ENCODE measurements at places on chromosomes 6 and 20. TPM values are rescaled to one million over a fixed set of nuclear protein-coding genes. Genes with fewer than 3 reads are reported as not detected.

Gene ACAT2
- total RNA-seq, result 4.9 TPM

DNA sequence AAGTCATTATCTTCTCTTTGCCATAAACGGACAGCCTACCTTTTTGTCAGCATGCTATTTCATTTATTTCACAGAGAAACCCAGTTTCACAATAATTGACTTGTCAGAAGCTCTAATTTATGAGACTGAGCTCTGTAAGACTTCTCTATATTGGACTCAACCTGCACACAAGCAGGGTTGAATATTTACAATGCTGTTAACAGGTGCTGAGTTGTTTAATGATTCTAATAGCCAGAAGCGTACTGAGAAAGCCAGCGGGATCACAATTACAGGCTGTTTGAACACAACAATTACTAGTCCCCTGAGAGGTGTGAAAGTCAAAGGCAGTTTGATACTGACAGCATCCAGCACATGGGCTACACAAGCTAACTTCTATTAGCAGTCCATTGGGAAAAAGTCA is 128.2 kb upstream of the SIM1 start:
- no peak for DNase-seq

DNA sequence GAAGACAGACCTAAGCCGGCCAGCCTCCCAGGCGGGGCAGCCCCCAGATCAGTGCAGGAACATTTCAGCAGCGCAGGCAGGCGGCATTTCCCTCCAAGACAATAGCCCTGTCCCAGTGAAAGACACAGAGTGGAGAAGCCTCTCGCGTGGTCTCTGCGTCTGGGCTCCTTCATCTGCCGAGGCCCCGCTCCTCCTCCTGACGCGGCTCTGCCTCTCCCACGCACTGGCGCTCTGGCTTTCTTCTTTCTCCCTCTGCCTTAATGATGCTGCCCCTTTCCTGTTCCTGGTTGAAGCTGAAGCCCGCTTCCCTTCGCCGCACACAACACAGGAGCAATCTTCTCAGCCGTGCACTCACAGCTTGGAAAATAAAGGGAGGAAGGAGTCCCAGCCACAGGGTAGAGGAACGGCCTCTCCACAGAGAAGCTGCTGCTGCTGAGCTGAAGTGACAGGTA is 347.5 kb downstream of the CDH4 start:
- no peak for DNase-seq

Gene CST5
- not detected for total RNA-seq

GRCh38 chr6:133889557-133890403 is 867 bp downstream of the TCF21 start:
- DNase-seq, result peak; percentile 80

DNA sequence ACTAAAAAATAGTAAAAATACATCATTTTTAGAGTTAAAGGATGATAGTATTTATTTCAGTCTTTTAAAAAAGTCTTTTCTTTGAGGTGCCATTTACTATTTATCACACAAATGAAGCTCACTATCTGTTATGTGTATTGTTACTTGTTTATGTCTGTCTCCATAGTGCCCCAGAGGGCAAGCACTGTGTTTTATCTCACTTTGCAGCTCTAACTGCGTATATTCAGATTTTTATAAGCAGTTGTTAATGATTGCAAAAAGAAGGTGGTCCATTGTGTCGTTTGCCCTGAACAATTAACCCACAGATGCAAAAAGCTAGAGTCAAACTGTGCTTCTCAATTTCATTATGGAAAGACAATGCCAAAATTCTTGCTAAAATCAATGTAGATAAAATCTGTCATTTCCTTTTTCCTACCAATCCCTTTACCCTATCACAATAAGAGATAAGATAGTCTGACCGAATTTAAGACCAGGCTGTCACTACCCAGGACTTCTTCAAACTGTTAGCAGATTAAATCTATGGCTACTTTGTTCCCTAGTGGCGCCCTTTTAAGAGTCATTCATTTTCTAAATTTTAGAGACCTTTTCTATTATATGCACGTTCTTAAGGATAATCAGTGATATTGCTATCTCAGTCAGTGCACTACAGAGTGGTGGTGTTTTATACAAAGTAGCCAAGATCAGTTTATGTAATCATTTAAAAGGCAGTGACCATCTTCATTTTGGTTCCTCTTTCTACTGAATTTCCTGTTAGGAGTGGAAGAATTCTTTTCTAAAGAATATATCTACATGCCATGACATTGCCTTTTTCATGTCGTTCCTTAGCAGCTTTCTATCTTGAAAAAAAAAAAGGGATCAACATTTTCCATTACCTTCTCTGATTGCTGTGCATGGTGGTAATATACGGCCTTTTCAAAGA is 133.1 kb upstream of the PRDM1 start:
- DNase-seq, result no peak

Gene KCNS1
- total RNA-seq, result 0.46 TPM

GRCh38 chr20:17889226-17889625 is 79.4 kb downstream of the SNX5 start:
- DNase-seq, result no peak

DNA sequence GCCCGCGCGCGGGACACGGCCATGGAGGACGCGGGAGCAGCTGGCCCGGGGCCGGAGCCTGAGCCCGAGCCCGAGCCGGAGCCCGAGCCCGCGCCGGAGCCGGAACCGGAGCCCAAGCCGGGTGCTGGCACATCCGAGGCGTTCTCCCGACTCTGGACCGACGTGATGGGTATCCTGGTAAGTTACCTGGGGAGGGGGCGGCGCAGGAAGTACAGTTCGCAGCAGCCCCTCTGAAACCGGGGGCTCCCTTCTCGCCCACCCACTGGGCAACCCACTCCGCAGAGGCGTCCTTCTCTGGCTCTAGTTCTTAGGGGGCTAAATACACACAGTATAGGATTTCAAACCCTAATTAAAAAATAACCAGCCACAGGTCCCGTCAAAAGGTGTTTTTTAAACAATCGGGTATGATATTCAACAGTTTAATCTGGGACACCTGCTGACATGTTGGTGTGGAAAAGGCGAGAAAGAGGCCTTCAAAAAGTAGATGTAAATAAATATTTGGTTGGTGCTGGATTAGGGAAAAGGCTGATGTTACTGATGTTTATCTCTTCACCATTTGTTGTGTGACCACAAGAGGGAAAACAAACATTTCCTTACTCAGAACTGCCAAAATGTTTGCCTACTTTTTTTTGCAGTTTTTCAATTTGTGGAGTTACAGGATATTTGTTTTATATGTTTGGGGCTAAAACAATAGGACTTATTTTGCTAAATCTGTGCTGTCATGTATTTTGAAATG is 577 bp downstream of the SASH1 start:
- DNase-seq, result peak; percentile 81

DNA sequence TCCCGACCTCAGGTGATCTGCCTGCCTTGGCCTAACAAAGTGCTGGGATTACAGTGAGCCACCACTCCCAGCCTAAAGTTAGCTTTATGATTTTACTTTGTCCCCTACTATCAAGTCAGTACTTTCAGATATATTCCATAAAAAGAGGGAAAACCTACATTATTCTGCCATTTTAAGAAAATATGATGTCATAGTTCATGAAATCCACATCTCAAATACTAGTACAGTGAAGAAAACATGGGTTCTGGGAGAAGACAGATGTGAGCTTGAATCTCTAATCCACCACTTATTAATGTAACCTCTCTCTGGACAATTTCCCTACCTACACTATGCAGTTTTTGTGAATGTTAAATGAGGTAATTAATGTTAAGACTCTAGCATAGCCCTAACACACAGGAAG is 74.5 kb downstream of the PDE10A start:
- DNase-seq, result no peak

GRCh38 chr6:128519132-128519930 is 1.1 kb downstream of the PTPRK start:
- peak; percentile 40 for DNase-seq

Gene KIFC1
- 1.1 TPM for total RNA-seq

Gene DEFB128
- total RNA-seq, result not detected

DNA sequence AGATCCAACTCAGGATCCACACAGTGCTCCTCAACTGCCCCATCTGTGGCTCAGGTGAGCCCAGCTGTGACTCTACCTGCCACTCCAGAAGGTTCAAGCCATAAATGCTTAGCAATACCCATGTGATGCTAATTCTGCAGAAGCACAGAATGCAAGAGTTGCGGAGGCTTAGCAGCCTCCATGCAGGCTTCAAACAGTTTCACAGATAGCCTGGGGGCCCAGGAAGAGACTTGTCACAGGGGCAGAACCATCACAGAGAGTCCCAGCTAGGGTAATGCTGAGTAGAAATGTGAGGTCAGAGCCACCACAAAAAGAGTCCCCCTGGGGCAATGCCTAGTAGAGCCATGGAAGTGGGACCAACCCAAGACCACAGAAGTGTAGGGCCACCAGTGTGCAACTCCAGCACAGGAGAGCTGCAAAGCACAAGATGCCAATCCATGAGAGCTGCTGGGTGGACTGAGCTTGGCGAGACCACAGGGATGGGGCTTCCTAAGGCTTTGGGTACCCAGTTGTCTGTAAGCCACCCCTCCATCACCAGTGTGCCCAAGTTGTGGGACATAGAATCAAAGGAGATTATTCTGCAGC is 283.9 kb downstream of the UBE3D start:
- DNase-seq, result no peak

- no peak for DNase-seq
These were observed 66.4 kb downstream of the ANKS1A start for GRCh38 chr6:34955442-34955841.

Gene TBXT
- total RNA-seq, result not detected

DNA sequence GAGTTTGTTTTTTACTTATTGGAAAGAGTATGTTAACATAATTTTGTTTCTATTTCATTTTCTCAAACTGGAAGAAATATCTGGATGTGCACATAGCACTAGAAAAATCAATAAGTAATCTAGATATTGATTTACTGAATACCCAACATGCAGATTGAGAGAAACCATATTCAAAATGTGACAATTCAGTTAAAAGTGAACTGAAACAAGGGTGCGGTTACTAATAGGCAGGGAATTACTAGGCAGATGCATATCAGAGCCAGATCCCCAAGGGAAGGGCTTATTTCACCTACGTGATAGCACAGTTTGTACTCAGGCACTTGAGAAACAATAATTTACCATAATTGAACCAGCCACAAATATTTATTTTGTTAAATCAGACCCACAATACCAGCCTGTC is 493.1 kb upstream of the FLRT3 start:
- DNase-seq, result no peak

DNA sequence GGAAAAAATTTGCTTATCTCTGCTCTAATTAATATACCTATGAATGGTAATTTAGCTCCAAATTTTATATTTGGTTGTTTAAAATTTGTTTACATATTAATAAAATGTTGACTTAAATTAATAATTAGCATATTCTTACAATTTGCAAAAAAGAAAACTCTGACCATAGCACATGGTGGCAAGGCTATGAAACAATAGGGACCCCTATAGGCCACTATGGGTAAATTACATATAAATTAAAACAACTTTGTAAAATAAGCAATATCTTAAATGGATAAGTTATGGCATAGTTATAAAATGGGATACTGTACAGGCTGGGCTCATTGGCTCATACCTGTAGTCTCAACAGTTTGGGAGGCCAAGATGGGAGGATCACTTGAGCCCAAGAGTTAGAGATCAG is 76.0 kb downstream of the MKKS start:
- DNase-seq, result no peak

GRCh38 chr6:165890404-165890735 is 227.3 kb upstream of the PDE10A start:
- DNase-seq, result no peak

GRCh38 chr6:129006724-129007514 is 124.0 kb downstream of the LAMA2 start:
- DNase-seq, result no peak

DNA sequence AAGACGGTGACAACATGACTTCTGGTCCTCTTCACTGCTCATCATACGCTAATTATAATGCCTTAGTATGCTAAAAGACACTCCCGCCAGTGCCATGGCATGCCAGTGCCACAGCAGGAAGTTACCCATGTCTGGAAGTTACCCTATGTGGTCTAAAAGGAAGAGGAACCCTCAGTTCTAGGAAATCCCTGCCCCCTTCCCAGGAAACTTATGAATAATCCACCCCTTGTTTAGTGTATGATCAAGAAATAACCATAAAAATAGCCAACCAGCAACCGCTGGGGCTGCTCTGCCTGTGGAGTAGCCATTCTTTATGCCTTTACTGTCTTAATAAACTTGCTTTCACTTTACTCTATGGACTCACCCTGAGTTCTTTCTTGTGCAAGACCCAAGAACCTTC is 15.8 kb upstream of the SERPINB9 start:
- no peak for DNase-seq

Gene PPIL6
- total RNA-seq, result 3.7 TPM

Gene TNFRSF21
- total RNA-seq, result 4.5 TPM

GRCh38 chr6:108921547-108922361 is 73.5 kb downstream of the ARMC2 start:
- no peak for DNase-seq

Gene TTK
- 0.47 TPM for total RNA-seq

GRCh38 chr20:46913329-46914044 is 18.8 kb downstream of the EYA2 start:
- no peak for DNase-seq

GRCh38 chr20:46494077-46494476 is 19.3 kb downstream of the ZNF334 start:
- no peak for DNase-seq

DNA sequence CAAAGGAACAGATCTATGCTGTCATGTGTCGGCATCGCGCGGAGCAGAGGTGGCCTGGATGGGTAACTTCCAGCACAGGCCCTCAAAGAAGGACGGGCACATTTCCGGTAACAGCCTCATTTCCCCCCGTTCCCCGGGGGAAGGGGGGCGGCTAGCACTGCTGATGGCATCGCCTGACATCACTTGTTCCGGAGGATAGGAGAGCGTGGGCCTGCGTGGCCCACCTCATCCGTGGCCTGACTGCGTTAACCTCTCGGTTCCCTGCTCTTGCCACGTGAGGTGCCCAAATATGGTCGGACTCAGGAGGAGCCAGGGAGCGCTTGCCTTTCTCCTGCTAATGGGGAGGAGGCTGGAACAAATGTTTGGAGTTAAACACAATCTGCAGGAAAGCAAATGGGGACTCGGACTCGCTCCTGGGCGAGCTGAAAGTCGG is at the start of gene AKAP12:
Gene AKAP12 (plus strand): TSS at position 365 of the 433 bp plus-strand sequence. CDS start 596 bp downstream, outside the sequence.
- DNase-seq, result peak; percentile 83

DNA sequence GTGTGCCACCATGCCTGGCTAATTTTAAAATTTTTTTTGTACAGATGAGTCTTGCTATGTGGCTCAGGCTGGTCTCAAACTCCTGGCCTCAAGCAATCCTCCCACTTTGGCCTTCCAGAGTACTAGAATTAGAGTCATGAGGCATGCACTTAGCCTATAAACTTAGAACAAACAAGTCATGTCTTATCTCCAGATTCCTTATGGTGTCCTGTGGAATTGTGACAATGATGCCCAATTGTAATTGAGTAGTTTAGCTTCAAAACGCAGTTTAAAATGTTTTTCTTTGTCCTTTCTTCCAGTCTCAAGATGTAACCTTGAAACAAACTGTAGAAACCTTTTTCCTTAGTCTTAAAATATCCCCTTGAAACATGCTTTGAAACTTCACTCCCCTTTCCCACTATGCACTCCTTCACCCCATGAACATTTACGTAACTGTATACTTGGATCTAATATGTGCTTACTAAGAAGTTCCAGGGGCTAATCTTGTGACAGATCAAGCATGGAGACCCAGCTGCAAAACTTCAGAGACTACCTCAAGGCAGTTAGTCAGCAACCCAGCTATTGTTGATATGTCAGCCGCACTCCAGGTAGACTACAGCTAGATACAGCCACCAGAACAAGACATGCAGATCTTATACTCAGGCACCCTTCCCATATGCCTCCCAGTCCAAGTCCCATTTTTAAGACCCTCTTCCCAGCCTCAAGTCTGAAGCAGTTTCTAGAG is 46.2 kb downstream of the MAN1A1 start:
- no peak for DNase-seq

Measured in right cardiac atrium (tissue), 5 donors.